ENCODE measurements at places on chromosomes 4 and X. TPM values are rescaled to one million over a fixed set of nuclear protein-coding genes. Genes with fewer than 3 reads are reported as not detected.

GRCh38 chrX:107675823-107676555 lies 47.7 kb downstream of the PRPS1 start:
- peak overlapping the region; percentile 98 for H3K27ac ChIP-seq
- peak overlapping the region; percentile 60 for H3K4me3 ChIP-seq
- peaks cover 23% of the 10 kb centered on the region for H3K4me1 ChIP-seq

DNA sequence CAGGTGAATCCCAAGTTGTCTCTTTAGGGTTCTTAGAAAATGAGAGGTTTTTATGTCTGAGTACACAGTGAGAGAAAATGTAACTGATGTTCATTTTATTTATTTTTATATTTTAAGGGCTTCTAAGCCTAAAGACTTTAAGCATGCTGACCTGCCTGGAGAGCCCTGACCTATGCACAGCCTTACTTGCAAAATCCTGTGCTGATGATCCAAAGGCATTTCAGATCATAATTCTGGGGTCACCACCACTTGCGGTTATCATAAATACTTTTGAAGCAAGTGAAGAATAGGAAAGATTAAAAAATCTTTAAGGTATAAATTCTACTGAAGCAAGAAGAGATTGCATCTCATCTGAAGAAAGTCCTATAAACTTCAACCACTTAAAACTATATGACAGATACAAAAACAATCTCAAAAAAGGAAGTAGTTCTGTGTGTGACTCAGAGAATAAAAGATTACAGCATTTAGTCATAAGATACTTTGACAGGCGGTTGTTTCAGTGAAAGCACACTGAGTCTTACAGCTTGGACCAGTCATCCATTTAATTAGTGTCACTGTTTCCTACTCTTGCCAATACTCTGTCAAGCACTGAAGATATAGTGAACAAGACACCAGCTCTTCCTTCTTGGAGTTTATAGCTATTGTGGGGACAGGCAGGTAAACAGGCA lies 245.2 kb upstream of the DIPK2B start:
- H3K36me3 ChIP-seq = no peaks in the 10 kb centered on the region
- H3K4me1 ChIP-seq = no peaks in the 10 kb centered on the region
- H3K27ac ChIP-seq = no peak overlapping the region
- DNase-seq = no peak

- no peak for DNase-seq
- H3K36me3 ChIP-seq = no peaks in the 10 kb centered on the region
- H3K27me3 ChIP-seq = no peaks in the 10 kb centered on the region
- H3K27ac ChIP-seq = no peak overlapping the region
- H3K4me3 ChIP-seq = no peak overlapping the region
Measured at GRCh38 chrX:105745863-105746262, 76.5 kb upstream of the NRK start.

DNA sequence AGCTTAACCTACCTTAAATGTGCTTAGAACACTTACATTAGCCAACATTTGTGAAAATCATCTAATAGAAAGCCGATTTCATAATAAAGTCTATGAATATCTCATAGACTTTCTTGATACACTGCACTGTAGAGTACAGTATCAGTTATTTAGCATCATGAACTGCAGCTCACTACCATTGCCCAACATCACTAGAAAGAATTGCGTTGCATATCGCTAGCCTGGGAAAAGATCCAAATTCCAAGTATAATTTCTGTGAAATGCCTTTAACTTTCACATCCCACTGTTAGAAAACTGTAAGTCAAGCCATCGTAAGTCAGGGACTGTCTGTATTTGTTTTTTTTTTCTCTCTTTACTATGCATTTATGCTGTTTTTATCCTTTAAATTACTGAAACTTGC lies 918.6 kb upstream of the PABPC4L start:
- DNase-seq = no peak
- H3K27ac ChIP-seq = no peak overlapping the region
- H3K27me3 ChIP-seq = no peaks in the 10 kb centered on the region
- no peaks in the 10 kb centered on the region for H3K36me3 ChIP-seq
- H3K4me3 ChIP-seq = no peak overlapping the region

DNA sequence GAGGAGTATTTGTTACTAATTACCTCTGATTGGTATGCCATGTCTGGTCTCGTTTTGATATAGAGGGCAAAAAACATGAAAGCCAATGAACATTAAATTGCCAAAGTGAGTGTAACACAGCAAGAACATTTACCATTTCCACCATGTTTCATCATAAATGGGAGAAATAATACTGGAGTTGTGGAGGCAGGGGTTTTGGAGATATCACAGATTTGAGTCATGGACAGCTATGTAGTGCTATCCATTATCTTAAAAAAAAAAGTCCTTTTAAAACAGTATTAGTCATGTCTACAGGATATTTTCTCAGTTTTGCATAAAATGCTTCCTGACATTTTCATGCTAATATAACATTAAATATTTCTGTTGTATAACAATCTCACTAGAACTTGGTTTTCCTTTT lies 301.2 kb downstream of the IL1RAPL1 start:
- no peak for DNase-seq
- no peak overlapping the region for H3K4me3 ChIP-seq
- H3K27ac ChIP-seq = no peak overlapping the region
- H3K36me3 ChIP-seq = no peaks in the 10 kb centered on the region

DNA sequence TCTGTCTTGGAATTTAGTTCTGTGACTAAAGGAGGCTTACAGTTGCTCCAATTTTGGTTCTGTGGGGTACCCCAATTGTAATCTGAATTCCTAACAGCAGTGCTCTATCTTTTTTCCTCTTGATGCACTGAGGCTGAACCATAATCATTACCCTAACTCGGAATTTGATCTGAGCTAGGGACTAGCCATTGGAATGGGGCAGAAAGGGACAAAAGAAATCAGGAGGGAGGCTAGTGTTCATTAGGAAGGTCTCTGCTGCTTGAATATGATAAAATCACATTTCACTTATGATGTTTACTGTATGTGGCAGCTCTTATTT lies 2.7 kb downstream of the KLF3 start:
- no peaks in the 10 kb centered on the region for H3K27me3 ChIP-seq
- peak overlapping the region; percentile 92 for H3K4me3 ChIP-seq
- H3K36me3 ChIP-seq = no peaks in the 10 kb centered on the region

GRCh38 chrX:72019487-72019886 lies 108.8 kb downstream of the NHSL2 start:
- no peaks in the 10 kb centered on the region for H3K27me3 ChIP-seq
- no peak overlapping the region for H3K4me3 ChIP-seq
- no peaks in the 10 kb centered on the region for H3K36me3 ChIP-seq
- H3K27ac ChIP-seq = no peak overlapping the region

DNA sequence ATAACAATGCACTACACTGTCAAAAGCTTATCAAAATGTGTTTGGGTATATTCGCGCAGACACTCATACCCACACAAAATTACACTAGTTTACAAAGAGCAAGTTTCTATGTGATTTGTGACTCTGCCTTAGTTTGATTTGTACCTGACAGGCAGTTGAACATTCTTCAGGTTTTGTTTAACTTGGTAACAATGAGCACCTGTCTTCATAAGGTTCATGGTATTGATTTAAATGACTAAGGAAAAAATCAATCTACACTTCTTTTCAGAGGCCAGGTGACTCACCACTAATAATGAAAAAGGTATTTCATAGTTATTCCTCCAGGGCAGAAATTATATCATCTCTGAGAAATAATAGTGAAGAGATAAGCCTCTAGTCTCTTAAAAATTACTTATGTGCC lies 1114.6 kb upstream of the AGA start:
- DNase-seq = no peak
- H3K4me1 ChIP-seq = no peaks in the 10 kb centered on the region
- no peak overlapping the region for H3K27ac ChIP-seq
- H3K36me3 ChIP-seq = no peaks in the 10 kb centered on the region
- no peaks in the 10 kb centered on the region for H3K27me3 ChIP-seq

DNA sequence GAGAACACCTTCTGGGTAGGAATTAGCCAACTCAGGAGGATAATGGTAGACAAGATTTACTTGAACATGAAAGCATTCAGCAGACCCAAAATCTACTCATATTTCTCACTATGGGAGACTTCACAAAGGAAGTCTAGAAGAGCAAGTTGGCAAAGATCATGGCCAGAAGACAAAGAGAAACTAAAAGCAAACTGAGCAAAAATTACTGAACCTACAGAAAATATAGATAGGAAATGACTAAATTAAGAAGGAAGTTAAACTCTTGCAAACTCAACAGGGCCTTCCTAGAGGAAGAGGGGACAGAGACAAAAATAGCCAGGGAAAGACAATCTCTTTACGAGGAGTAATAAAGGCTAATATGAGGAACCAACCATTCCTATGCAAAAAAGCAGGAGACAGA lies 18.7 kb downstream of the CORIN start:
- no peak overlapping the region for H3K27ac ChIP-seq
- no peak for DNase-seq
- H3K4me3 ChIP-seq = no peak overlapping the region
- H3K27me3 ChIP-seq = no peaks in the 10 kb centered on the region
- H3K36me3 ChIP-seq = no peaks in the 10 kb centered on the region

DNA sequence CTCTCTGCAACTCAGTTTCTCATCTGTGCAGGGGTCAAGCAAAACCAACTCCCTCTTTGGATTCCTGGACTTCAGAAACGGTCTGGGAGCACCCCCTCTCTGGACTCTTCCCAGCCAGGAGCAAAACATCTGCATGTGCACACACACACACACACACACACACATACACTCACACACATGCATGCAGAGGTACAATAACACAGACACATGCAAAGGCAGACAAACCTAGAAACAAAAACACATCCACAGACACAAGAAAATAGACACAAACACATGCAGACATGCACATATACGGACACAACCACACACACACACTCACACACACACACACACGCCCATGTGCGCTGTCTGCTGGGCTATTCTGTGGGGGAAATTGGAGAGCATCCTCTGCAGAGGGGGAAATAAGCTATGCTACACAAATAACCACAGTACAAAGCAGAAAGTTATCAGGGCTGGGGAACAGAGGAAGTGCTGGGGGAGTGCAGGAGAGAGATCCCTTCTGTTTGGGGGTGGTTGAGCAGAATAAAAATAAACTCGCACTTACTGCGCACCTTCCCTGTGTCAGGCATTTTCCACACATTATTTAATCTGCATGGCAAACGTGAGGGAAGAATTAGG lies 19.9 kb downstream of the IQSEC2 start:
- H3K4me3 ChIP-seq = no peak overlapping the region
- no peaks in the 10 kb centered on the region for H3K4me1 ChIP-seq
- no peaks in the 10 kb centered on the region for H3K36me3 ChIP-seq
- no peak for DNase-seq

- H3K4me3 ChIP-seq = peak within 1 kb of the TSS; percentile 61
- peak; percentile 70 for DNase-seq
- H3K27me3 ChIP-seq = peaks cover 71% of the 10 kb centered on the region
- H3K4me1 ChIP-seq = peaks cover 20% of the 10 kb centered on the region
Measured at GRCh38 chr4:108168671-108169523, at the start of gene LEF1. Gene LEF1, minus strand, starts transcription at chr4:108168932. Its CDS starts 1,165 bp downstream, at chr4:108167767.

DNA sequence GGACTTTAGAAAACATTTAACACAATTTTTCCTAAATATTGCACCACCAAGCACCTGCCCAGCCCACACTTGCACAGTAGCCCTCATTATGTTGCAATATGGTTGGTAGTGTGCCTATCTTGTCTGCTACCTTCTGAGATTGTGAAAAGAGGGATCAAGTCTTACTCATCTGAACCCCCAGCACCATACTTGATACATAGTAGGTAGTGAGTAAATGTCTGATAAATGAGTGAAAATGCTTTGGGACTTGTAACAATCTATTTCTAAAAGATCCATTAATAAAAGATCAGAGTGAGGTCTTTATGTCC lies 118.4 kb upstream of the MED14 start:
- no peaks in the 10 kb centered on the region for H3K36me3 ChIP-seq
- no peak for DNase-seq
- H3K4me1 ChIP-seq = no peaks in the 10 kb centered on the region
- no peak overlapping the region for H3K27ac ChIP-seq
- H3K4me3 ChIP-seq = no peak overlapping the region

DNA sequence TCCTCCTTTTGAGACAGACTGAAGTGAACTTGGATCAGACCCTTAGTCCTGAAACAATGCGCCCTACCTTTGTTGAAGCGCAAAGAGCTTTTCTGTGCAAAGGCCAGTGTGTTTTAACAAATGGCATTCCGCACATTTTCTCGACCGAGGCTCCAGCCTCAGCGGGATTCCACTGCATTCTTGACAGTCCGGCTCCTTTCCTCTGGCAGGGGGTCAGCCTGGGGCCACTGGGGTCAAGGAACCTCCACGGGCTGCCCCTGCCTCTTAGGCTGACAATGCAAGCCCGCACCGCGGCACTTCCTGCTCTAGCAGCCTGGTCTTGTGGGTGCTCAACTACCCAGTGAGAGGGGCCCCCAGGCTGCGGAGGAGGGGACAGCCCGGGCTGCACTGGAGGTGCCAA lies 47.2 kb upstream of the TFDP3 start:
- peak; percentile 60 for DNase-seq
- no peaks in the 10 kb centered on the region for H3K27me3 ChIP-seq
- H3K27ac ChIP-seq = no peak overlapping the region

DNA sequence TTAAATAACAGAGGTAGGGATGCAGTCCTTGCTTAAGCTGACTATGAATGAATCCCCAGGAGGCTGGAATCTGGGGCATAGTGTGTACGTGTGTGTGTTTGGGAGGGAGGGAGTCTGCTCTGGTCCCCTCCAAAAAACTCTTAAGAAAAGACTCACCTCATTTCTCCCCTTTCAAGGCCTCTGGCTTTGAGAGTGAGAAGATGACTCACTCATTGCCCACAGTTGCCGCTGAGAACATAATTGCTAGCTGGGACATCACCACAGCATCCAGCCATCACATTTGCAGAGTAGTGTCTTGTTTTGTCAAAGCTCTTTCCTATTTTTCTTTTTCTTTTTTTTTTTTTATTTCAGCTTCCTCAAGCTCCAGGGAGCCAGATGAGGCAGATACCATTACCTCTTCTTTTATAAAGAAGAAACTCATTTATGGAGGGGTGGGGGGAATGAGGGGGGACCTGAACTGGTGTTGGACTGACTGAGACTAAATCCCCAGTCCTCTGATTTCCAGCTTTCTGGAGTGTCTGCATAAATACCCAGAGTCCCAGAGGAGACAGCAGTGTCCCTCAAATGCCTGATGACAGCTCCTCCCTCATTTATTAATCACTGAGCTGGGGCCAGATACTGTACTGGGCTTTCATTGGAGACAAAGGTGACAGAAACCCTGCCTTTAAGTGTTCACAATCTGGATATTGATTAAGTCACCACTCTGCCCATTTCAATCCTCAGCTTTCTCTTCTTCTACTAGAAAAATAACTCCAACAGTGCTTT lies 61.9 kb upstream of the LAS1L start:
- no peaks in the 10 kb centered on the region for H3K36me3 ChIP-seq
- DNase-seq = no peak
- H3K27me3 ChIP-seq = no peaks in the 10 kb centered on the region
- no peak overlapping the region for H3K4me3 ChIP-seq
- H3K27ac ChIP-seq = peak overlapping the region; percentile 68

GRCh38 chrX:118496763-118497079 lies 1.1 kb downstream of the DOCK11 start:
- no peaks in the 10 kb centered on the region for H3K36me3 ChIP-seq
- no peak for DNase-seq
- peak overlapping the region; percentile 62 for H3K4me3 ChIP-seq
- H3K27ac ChIP-seq = peak overlapping the region; percentile 81

TBC1D9 gene
- total RNA-seq = 39.5 TPM

RASGEF1B gene
- 45.1 TPM for total RNA-seq

MAGED4 gene
- 2.1 TPM for total RNA-seq

SPANXN3 gene
- total RNA-seq = not detected

XK gene
- total RNA-seq = 1.6 TPM

PPM1K gene
- 37.7 TPM for total RNA-seq

CT83 gene
- not detected for total RNA-seq

Measured in upper lobe of right lung (tissue), 1 donor.